ENCODE measurements at places on chromosomes 13 and 19.
A peak's percentile ranks its signal among the peaks of the same experiment; 100 is the strongest.

GRCh38 chr19:13152356-13152973 lies 2.3 kb downstream of the IER2 start:
- no peak for DNase-seq

GRCh38 chr13:106088085-106088484 lies 447.4 kb downstream of the EFNB2 start:
- no peak for DNase-seq

- peak; percentile 12 for DNase-seq
Observed at GRCh38 chr19:9406798-9407352, 28.5 kb downstream of the ZNF266 start.

- DNase-seq = no peak
Observed at GRCh38 chr19:1618157-1619093, 13.2 kb upstream of the UQCR11 start.

- DNase-seq = no peak
Observed at GRCh38 chr19:584240-585001, 5.3 kb upstream of the HCN2 start.

DNA sequence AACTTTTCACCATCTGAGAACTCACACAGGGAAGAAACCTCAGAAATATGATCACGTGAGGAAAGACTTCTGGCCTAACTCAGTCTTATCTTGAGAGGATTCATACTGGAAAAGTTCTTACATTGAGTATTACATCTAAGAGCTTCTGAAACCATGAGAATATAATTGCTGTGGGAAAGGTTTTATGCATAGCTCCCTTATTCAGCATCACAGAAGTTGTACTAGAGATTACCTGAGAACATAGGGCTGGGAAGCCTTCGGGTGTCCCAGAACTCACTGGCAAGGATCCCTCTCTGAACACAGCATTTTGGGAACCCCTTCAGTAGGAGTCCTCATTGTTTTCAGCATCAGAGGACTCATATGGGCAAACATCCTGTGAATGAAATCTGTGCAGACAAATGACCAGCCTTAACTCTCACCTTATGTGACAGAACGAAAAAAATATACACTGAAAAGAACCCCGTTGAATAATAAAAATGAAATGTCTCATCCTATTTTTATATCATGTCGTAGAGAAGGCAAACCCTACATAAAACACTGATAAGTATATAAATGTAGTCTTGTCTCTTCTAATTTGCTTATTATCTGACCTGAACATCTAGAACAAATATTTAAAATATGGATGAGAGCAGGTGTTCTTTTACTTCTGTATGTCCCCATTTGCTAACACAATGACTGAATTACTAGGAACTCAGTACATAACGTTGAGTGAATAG lies 14.2 kb downstream of the ZNF274 start:
- DNase-seq = no peak

GRCh38 chr19:18612772-18613588 lies at the start of gene TMEM59L:
Gene TMEM59L (plus strand): TSS chr19:18612870. CDS start chr19:18612959, 89 bp downstream.
- no peak for DNase-seq

GRCh38 chr13:45102136-45102507 lies 18.2 kb upstream of the GTF2F2 start:
- DNase-seq = no peak

- no peak for DNase-seq
Observed at GRCh38 chr13:36712770-36713169, 39.0 kb downstream of the SERTM1 start.

DNA sequence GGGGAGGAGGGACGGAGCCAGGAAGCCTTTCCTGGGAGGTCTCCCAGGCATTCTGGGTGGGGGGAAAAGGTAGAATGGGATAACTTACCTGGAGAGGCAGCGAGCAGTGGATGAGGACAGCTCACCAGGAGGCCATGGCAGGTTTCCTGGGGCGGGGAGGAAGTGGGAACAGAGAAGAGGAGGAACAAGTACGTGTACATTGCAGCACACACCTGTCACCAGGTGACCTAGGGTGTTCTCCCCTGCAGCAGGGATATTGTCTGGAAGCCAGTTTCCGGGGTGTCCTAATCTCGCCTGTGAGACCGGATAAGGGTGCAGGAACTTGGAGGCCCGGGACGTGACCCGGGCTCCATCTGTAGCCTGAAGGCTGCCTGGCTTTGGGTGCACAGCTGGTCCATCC lies at the start of gene FUT3:
Gene FUT3, minus strand, starts transcription at position 148 of the 400 bp plus-strand sequence.
- DNase-seq = no peak

GRCh38 chr13:51614350-51614786 lies 30.1 kb downstream of the WDFY2 start:
- DNase-seq = no peak

GRCh38 chr13:50543782-50544181 lies 299.7 kb downstream of the DLEU7 start:
- DNase-seq = peak; percentile 65

- no peak for DNase-seq
Observed at GRCh38 chr19:38270587-38271167, 6.3 kb downstream of the SPINT2 start.

DNA sequence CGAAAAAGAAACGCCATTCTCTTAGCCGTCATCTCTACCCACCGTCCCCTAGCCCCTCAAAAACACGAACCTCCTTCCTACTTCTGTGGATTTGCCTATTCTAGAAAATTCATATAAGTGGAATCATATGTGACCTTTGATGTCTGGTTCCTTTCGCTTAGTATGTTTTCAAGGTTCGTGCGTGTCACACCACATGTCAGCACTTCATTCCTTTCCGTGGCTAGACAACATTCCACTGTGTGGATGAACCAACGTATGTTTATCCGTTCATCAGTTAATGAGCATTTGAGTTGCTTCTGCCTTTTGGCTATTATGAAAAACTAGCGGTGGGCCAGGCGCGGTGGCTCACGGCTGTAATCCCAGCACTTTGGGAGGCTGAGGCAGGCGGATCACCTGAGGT lies 14.0 kb upstream of the PPP1R12C start:
- DNase-seq = peak; percentile 21

GRCh38 chr19:36212895-36213294 lies 1.6 kb downstream of the ZNF565 start:
- no peak for DNase-seq

- DNase-seq = no peak
Observed at GRCh38 chr13:70390064-70390463, 281.8 kb upstream of the KLHL1 start.

DNA sequence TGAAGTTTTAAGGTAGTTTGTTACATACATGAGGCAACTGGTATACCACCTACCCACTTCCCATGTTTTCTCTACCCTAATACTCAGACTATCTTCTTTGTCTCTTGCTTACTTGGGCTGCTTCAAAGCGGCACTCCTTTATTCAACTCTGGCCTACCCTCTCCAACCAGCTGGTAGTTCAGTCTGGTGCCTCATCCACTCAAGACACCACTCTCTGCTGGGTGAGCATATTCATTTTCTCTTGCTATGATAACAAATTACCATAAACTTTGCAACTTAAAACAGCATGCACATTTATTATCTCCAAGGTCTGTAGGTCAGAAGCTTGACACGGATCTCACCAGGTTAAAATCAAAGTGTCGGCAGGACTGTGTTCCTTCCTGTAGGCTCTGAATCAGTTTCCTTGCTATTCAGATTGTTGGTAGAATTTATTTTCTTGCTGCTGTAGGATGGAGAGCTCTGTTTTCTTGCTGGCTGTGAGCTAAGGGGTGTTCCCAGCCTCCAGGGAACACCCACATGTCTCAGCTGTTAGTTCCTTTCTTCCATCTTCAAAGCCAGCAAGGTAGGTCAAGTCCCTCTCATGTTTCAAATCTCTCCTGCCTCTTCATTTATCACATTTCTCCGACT lies 666.0 kb downstream of the DIAPH3 start:
- DNase-seq = no peak

- peak; percentile 81 for DNase-seq
Observed at GRCh38 chr19:17553256-17553655, 2.2 kb upstream of the COLGALT1 start.

- no peak for DNase-seq
Observed at GRCh38 chr19:56939951-56940350, 99.4 kb upstream of the PEG3 start.

DNA sequence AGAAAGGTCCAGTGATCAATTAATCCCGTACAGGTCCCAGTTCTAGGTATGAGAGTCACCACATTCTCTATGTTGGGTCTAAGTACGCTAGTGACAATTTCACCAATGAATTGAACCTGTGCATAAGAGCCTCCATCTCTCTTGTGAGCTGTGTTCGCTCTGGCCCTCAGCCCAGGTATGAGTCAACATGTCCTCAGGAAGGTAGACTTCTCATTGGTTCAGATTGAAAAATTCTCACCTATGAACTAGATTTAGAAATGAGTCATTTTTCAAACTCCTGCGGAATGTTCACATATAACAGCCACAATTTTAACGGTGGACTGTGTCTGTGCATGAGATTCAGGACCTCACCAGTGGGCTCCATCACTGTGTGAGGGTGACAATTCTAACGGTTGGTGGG lies 12.7 kb upstream of the ZNF43 start:
- DNase-seq = no peak

GRCh38 chr19:31269425-31270127 lies 79.7 kb downstream of the TSHZ3 start:
- DNase-seq = no peak

GRCh38 chr19:18903156-18904037 lies 7.4 kb upstream of the CERS1 start:
- no peak for DNase-seq

All from AG04449 (cell line).